T-helper 1 cell (primary cell): ENCODE measurements at places on chromosomes 2 and 18.

GRCh38 chr2:237987268-237987667 lies 20.5 kb downstream of the UBE2F start:
- DNase-seq = no peak

- peak; percentile 56 for DNase-seq
Observed at GRCh38 chr2:201414099-201415023, 36.9 kb downstream of the TRAK2 start.

DNA sequence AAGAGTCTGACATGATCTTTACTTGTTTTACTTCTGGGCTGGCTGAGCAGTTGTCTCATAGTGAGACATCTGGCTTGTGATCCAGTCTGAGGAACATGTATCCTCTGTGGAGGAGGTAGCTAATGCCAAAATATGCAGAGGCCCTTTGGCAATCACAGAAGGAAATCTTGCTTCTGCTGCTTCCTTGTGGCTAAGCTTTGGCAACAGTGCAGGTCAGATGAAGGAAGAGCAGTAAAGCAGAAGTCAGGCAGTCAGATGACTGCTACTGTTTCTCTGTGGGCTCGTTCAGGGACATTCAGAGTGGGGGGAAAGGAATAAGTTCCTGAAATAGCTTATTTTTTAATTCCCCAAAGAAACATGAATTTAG lies 22.3 kb downstream of the DOK1 start:
- no peak for DNase-seq

GRCh38 chr18:76518860-76519538 lies 24.0 kb upstream of the ZNF516 start:
- DNase-seq = no peak

DNA sequence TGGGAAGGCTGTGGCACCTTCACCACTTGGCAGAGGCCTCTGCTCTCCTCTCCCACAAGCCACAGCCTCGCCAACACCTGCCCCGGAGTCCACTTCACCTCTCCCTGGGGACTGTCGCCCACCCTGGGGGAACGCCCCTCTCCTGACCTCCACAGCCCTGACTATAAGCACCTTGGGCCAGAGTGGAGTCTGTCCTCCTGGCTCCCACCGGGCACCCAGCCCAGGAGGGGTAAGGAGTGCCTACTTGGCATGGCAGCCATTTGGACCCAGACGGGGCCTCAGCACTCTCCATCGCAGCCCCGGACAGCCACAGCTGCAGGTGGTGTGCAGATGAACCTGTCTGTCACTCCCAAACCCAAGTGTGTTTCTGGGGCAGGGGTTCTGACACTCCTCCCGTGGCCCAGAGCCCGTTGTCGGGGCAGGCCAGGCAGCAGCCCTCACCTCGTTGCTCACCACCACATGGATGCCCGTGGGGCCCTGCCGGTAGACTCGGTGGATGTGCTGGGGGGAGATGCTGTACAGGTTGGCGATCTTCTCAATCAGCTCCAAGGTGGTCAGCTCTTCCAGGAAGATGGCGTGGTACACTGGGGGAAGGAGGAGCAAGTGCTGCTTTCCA lies 53.5 kb downstream of the TFCP2L1 start:
- no peak for DNase-seq

- peak; percentile 68 for DNase-seq
Observed at GRCh38 chr2:112187805-112188596, 49.8 kb downstream of the FBLN7 start.

GRCh38 chr2:133462811-133463210 lies 105.5 kb downstream of the NCKAP5 start:
- DNase-seq = no peak
